Renal cortical epithelial cell (primary cell): ENCODE measurements at places on chromosomes 11 and 22.

GRCh38 chr22:21945453-21946261, 7.0 kb downstream of the PPM1F start:
- DNase-seq: no peak

DNA sequence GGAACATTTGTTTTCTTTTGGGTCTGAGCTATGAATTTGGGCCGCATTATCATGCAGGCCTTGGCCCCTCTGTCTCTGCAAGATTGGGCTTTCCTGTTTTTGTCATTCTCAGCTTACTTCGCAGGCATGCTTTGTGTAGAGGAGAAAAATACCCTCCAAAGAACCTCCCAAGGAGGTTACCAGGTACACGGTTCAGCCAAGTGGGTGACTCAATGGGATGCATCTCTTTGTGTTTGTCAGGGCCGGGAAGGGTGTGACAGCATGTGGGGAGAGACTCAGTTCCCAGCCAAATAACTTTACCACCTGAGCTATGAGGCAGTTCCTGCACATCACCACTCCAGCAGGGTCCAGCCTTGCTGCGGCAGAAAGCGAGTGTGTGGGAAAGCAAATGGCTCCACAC, 47.8 kb upstream of the CLDN5 start:
- DNase-seq: no peak

DNA sequence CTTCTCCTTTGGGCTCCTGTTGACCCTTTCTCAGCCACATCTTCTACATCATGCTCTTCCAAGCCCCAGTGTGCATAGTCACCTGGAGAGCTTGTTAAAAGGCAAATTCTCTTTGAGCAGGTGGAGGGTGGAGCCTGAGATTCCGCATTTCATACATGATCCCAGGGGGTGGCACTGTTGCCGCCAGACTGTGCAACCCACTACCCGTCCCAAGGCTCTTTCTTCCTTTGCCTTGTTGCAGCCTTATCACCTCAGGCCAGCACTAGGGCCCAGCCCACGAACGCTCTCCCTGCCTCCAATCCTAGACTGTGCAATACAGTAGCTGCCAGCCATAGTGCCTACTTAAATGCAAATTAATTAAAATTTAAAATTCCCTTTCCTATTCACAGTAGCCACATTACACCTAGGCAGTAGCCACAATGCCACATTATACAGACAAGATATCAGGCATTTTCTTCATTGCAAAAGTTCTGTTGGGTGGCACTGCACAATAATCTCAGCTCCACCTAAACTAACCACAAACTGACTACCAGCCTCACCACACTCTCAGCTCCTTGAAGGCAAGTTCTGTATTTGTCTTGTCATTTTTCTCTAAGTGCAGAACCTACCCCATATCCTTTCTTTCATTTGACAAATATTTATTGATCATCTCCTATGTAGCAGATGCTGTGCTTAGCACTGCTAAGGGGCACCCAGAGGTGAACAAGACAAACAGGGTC, 4.6 kb upstream of the KCNJ5 start:
- DNase-seq: no peak

DNA sequence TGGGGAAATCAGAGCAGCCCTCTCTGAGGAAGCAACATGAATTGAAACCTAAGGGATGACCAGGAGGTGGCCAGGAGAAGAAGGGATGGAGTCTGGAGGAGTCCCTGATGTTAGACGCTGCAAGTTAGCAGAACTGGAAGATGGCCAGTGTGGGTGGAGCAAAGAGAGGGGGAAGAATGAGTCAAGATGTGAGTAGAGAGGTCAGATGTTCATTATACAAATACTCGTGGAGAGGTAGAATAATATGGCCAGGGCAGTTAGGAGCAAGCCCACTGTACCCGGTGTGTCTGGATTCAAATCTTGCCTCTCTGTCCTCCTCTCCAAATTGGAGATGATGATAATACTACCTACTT, 242.0 kb downstream of the TENM4 start:
- peak; percentile 54 for DNase-seq

- peak; percentile 67 for DNase-seq
Observed at GRCh38 chr11:72758690-72759389, 6.6 kb upstream of the ARAP1 start.

- no peak for DNase-seq
Observed at GRCh38 chr11:81026032-81026431, 1585.2 kb upstream of the TENM4 start.

GRCh38 chr11:126059238-126059781, 3.4 kb downstream of the CDON start:
- no peak for DNase-seq

- peak; percentile 1 for DNase-seq
Observed at GRCh38 chr11:67648140-67648795, 2.3 kb downstream of the ACY3 start.

GRCh38 chr11:122664188-122664587, 8.7 kb downstream of the UBASH3B start:
- DNase-seq: no peak

DNA sequence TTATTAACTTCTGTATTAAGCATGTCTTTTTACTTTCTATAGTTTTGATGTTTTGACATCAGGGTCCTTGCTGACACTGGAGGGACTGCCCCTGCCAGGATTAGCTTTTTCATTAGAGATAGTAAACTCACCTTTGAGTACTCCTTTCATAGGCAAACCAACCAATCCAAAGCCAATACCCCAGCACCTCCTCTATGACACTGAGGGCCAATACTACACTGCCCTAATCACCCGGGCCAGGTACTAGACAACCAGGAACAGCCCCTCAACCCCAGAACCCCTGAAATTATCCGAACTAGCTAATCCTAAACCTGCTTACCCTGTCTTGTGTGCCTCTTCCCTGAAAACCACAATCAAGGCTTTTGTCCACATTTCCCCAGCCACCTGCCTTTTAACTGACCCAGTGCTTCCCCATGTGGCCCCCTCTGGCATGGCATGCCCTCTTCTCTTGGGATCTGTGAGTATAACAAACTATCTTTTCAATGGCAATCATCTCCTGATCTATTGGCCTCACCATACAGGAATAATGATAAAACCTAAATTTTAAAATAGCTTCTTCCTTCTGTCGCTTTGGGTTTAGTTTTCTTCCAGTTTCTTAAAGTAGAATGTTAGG, 31.2 kb downstream of the RAB6A start:
- no peak for DNase-seq

DNA sequence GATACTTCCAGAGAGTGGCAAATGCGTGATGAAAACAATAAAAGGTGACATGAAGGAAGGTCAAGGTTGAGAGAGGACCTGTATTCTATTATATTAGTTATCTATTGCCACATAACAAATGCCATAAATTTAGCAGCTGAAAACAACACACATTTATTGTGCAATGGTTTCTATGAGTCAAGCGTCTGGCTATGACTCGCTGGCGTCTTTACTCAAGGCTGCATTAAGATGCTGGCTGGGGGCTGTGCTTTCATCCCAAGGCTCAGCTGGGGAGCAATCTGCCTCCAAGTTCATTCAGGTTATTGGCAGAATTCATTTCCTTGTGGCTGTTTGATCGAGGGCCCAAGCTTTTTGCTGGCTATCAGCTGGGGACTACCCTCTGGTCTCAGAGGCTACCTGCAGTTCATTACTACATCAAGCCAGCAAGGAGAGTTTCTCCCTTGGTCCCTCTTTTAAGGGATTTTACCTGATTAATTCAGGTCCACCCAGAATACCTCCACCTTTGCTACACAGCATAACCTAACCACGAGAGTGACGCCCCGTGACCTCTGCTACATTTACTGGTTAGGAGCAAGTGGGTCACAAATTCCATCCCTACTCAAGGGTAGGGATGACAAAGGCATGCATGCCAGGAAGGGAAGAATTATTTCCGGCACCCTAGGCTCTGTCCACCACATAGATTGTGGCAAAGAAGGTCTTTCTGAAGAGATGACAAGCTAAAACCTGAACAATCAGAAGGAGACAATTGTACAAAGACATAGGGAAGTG, 549.1 kb downstream of the MN1 start:
- DNase-seq: peak; percentile 81

DNA sequence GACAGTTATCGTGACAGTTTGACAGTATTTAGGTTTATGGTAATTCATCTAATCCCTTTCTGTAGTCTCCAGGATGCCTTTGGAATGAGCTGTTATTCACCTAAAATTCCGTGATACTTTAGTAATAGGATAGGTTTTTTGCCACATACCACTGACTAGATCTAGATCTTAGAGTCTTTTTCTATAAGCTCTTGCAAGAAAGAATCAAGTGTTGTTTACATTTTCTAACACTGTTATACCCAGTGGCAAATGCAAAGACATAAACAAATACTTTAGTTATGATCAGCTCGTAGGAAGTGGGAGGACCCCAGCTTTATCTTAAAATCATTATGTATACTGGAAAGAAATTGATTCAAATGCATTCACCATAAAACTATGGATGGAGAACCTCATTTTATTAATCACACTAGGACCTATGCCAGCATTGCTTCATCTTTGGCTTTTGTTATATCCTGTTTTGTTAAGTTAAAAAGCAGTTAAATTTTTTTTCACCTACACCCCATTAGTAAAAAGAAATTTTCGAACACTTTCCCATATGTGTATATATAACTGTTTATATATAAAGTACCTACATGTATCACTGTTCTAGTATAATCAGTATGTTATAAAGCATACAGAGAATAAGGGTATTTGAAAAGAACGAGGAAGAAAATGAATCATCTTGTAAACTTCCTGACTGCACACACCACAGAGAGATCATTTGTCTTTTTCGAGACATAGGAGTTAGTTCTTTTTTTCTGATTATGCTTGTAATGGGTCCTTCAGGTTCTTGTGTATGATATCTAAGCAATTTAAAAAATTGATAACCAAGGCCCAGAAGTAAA, 60.9 kb downstream of the PDHX start:
- DNase-seq: peak; percentile 36

- no peak for DNase-seq
Observed at GRCh38 chr11:76771446-76772099, 11.6 kb upstream of the TSKU start.
